NCI-H2029 treated with DMSO at 0.1 percent for 48 hours (cell line): ENCODE measurements at places on chromosomes 7 and 10.

GRCh38 chr7:64625114-64626082, 40.5 kb upstream of the ZNF107 start:
- peak; percentile 25 for DNase-seq

DNA sequence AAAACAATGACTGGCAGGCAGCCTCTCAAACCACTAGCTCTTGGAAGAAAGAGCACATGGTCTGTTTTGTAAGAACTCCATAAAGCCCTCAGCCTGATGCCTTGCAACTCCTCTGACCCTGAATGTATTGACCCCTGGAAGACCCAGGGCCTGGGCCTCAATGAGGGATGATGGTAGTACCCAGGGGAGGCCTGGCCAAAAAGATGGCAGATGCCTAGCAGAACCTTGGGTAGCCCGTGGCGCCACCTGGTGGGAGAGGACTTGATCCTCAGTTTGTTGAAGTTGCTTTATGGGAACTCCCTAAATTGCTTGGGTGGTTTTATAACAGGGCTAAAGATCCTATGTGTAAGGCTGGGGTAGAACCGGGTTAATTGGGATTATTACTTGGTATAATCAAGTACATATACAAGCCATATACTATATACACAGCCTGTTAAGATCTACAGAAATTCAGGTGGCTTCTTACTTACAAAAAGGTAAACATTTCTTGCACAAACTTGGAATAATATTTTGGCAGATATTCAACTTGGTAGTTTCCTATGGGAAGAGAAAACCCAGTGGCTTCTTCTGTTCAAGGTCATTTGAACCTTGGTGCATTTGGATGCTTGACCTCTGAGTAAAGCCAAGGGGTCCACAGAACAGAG, 95.8 kb upstream of the CACUL1 start:
- no peak for DNase-seq

DNA sequence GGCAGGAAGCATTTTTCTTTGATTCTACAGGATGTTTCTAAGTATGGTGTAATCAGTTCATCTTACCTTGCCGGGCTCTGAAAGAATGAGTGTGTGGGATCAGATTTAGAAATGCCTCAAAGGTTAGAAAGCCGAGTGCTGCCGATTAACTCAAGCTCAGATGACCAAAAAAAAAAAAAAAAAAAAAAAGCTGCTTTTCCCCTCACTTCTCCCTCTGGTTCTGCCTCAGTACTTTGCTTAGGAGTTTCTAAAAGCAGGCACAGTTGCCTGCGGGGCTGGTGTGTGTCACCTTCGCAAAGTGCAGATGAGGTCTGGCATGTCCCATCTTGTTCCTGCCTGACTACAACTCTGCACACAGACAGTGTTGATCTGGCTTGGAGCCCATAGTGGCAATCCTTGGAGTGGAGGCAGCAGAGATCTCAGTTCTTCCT, 47.0 kb downstream of the KIAA1217 start:
- no peak for DNase-seq

DNA sequence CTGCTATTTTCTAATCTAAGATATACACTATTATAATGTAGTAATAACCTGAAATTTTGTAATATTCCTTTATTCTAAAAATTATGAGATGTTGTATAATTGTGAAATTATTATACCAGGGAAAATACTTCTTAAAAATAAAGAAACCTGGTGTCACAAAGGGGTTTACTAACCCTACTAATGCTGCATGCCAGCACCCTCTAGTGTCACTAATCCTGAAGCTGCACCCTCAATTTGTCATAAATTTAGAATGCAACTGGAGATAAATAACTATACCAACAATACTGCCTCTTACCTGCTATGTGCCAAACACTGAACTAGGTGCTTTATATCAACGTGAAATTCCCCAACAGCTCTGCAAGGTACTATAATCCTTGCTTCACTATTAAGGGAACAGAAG, 30.8 kb downstream of the TM9SF3 start:
- no peak for DNase-seq

- no peak for DNase-seq
Observed at GRCh38 chr7:111202321-111202720, 111.4 kb downstream of the LRRN3 start.

DNA sequence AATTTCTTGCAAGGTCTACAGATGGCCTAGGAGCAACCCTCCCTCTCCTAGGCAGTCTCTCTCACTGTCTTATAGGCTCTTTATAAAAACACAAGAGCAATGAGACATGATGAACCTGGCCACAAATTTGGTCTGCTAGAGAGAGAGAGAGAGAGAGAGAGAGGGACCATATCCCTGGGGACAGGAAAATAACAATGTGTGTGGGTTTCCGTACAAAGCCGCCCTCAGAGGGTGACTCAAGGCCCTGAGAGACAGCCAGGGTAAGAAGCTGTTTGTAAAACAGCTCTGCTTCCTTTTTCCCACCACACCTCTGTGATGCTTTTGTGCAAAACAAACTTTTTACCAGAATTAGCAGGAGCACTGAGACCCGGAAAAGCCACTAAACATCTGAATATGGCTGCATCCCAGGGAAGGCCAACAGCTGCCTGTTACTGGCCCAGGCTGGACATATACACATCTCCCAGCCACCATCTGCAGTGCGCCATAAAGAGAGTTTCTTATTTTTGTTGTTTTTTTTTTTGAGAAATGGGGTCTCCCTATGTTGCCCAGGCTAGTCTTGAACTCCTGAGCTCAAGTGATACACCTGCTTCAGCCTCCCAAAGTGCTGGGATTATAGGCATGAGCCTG, 18.4 kb downstream of the GIMAP5 start:
- DNase-seq = no peak
